Transverse colon (tissue), 4 donors: ENCODE measurements at places on chromosomes 3 and 15. TPM values are rescaled to one million over a fixed set of nuclear protein-coding genes. Genes with fewer than 3 reads are reported as not detected.

GRCh38 chr3:190605385-190605784 is 91.5 kb downstream of the IL1RAP start:
- no peak for DNase-seq

DNA sequence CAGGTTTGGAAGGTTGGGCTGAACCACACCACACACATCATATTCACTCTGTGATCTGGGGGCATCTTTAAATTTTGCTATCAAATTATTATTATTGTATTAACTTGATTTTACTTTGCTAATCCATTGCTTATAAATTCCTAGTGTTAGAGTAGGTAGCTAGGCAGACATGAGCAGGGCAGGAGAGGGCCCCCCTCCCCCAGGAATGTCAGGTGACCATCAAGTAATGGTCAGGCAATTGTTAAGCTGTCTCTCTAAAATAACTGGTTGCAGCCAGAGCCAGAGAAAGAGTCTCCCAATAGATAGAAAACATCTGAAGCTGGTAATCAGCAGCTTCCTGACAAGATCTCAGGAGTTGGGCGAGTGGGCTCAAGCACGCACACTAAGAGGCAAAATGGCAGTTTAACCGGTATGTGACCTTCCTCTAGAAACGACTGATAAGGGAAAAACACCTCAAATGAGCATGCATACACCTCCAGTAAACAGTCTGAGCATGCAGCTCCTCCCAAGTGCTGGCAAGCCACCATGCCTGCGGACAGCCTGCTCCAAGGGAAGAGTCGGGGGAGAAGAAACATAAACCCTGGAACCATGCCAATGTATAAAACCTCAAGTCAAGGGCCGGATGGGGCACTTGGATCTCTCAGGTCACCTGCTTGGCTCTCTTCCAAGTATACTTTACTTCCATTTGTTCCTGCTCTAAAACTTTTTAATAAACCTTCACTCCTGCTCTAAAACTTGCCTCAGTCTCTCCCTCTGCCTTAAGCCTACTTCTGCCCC is 3.1 kb upstream of the CXCR6 start:
- no peak for DNase-seq

GRCh38 chr3:23960649-23961048 is 15.6 kb downstream of the NR1D2 start:
- no peak for DNase-seq

GRCh38 chr3:98778852-98779413 is 15.8 kb downstream of the ST3GAL6 start:
- no peak for DNase-seq

DNA sequence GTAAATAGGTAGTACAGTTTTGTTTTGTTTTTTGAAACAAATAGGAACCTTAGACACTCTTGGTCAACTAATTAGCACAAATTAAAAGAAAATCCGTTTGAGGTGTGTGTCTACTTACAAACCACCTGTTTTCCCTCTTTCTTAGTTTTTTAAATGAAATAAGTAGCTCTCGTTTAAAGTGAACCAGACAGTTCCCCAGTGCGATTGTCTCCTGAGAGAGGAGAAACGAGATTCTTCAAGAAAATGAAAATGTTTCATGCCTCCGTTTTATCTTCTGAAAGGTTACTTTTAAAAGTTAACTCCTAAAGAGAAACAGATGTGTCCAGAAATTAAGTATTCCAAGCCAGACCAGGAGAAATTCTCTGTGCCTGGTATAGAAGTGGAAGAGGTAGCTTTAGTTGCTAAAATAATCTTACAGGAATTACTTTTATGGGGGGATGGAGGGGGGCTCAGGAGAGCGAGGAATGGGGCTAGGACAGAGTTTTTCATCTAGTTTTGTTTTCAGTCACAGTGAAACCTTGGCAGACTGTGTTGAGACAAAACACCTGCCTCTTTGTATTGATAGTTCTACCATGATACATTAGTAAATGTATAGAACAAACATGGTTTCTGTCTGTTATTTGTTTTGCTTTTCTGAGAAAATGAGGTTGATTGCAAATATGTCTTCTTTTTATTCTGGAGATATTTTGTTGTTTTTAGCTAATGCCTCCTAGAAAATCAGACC is 155.1 kb upstream of the CNTN4 start:
- no peak for DNase-seq

- no peak for DNase-seq
These were observed 487.5 kb upstream of the TPRG1 start for GRCh38 chr3:188684276-188684675.

GRCh38 chr3:122508135-122508914 is 6.4 kb downstream of the KPNA1 start:
- DNase-seq: no peak

DNA sequence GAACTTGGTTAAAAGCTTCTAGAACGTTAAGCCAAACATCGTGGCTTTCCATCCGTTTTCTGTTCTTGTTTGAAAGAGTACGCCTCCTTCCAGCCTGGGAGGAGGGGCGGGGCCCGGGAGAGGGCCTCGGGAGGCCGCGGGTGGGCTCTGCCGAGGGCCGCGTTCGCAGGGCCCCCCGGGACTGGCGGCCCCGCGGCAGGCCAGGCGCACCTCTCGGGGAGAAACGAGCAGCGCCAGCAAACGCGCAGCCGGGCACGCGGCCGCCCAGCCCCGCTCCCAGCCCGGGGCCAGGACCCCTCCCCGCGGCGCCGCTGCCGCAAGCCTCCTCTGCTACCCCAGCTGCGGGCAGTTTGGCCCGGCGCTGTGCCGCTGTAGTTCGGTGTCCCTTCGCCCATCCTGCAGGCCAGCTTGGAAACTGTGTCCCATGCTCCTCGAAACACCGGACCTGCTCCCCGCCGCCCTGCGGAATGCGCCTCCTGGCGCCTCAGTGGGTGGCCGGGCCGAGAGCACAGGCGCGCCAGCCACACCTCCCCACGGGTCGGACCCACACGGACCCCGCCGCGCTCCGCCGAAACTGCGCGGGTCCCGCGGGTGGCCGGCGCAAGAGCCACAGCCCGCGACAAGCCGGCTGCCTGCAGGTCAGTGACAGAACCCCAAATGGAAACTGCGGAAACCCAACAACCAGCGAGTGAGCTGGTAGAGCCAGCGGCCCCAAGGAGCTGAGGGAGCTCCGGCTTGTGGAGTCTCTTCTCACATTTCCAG is 2.3 kb downstream of the OCA2 start:
- no peak for DNase-seq

DNA sequence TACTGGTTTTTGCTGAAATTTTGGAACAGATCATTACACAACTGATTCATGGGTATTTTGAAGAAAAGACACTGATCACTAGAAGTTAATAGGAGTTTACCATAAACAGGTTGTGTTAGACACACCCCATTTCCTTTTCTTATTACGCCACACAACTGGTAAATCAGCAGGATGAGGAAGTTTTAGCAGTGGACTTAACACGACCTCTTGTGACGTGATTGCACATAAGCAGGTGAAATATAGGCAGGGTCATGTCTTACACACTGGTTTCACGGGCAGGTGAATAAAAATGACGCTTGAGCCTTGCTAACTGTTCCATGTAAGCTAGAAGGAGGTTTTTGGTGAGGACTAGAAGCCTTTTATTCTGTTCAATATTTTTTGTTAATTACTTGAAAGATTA is 27.1 kb upstream of the TPRG1 start:
- DNase-seq: no peak

GRCh38 chr15:99054025-99054387 is 46.4 kb upstream of the PGPEP1L start:
- no peak for DNase-seq

DNA sequence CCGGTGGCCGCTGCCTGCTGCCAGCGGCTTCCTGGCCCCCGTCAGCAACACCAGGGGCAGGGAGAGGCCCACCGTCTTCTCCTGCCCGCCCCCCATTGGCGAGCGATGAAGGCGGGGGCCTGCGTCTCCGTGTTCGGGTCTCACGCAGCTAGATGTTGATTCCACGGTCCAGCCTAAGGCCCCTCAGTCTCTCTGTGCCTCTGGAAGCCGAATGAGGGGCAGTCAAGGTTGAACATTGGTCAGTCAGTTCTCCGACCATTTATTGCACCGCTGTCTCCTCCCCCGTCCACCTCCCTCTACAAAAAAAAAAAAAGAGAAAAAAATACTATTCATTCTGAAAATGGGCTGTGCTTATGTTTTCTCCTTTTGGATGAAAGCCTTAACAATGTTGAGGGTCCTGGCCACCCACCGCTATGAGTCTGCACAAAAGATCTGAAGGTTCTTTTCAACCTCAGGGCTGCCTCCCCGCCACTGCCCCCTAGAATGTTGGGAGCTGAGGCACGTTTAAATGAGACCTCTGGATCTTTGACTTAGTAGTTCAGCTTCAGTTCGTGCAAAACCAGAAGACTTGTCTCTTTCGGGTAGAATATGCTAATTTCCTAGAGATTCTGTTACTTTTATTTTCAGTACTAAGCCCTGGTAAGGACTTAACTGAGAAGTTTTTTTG is 736 bp downstream of the IREB2 start:
- no peak for DNase-seq

DNA sequence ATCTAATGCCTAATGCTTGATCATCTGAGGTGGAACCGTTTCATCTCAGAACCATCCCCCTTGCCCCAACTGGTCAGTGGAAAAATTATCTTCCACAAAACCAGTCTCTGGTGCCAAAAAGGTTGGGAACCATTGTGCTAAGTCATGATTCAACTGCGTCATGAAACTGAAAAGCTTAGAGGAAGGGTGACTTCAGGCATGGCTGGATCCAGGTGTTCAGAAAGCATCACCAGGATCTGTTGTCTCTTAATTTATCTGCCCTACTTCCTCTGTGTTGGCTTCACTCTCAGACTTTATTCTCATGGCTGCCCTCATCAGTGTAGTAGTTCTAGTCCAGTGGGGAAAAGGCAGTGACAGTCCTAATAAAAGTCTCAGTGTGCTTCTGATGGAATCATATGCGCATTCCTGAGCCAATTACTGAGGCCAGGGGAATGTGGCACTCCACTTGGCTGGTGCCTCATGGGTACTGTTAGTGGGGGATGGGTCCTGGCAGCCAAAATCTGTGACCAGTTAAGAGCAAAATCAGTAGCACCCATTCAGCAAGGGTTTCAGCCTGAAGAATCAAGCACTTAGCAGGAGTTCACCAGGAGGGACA is 110.3 kb downstream of the WNT5A start:
- DNase-seq: no peak

DNA sequence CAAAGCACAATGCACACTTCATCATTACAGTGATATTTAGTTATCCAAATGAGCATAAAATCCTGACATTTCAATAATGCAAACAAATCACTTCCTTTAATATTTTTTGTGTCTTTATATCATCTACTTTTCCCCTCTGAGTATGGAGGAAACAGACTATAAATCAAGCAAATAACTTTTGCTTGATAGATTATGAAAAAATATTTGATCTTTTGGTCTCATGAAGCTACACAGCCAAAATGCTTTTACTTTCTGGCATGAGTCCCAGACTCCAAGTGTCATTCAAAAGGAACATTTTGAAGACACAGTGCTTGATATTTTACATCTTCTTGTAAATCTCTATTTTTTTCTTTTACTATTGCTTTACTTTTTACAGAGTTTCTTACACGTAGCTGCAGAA is 215.3 kb upstream of the ROBO1 start:
- DNase-seq: no peak

PRR20G gene
- total RNA-seq: not detected

CPLX3 gene
- not detected for total RNA-seq

CCR8 gene
- total RNA-seq: not detected

ALS2CL gene
- total RNA-seq: 79.1 TPM

STARD9 gene
- 26.2 TPM for total RNA-seq

PLA2G4E gene
- 0.32 TPM for total RNA-seq

CDCP1 gene
- 54.8 TPM for total RNA-seq

SIAH2 gene
- total RNA-seq: 102 TPM

TERB2 gene
- not detected for total RNA-seq
